ENCODE measurements at places on chromosomes 6 and 20. TPM values are rescaled to one million over a fixed set of nuclear protein-coding genes. Genes with fewer than 3 reads are reported as not detected.

SLC35D3 gene
- total RNA-seq, result not detected

NHLRC1 gene
- 1.2 TPM for total RNA-seq

CD24 gene
- total RNA-seq, result 6.6 TPM

IL17F gene
- not detected for total RNA-seq

SLC22A16 gene
- total RNA-seq, result 3.8 TPM

CCR6 gene
- not detected for total RNA-seq

GRCh38 chr6:28462401-28462800 is 19.1 kb upstream of the ZSCAN23 start:
- H3K4me1 ChIP-seq, result no peaks in the 10 kb centered on the region
- H3K27me3 ChIP-seq, result no peaks in the 10 kb centered on the region
- DNase-seq, result no peak
- H3K27ac ChIP-seq, result no peak overlapping the region
- H3K4me3 ChIP-seq, result no peak overlapping the region

DNA sequence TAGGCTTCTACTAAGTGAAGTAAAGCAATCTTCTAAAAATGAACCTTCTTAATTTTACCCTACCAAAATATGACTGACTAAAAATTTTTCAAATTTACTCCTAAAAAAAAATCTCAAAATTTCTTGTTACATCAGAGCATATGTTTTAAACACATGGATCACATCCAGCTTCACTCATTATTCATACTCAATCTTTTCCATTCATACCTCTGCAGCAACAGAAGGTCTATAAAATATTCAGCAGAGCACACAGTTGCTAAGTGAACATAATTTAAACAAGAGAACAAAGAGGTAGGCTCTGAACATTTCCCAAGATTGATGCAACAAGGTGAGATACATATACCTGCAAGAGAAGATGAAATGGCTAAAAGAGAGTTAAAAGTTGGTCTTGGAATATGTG is 213.9 kb downstream of the SOD2 start:
- no peaks in the 10 kb centered on the region for H3K4me1 ChIP-seq
- DNase-seq, result no peak
- no peak overlapping the region for H3K4me3 ChIP-seq
- no peaks in the 10 kb centered on the region for H3K27me3 ChIP-seq

DNA sequence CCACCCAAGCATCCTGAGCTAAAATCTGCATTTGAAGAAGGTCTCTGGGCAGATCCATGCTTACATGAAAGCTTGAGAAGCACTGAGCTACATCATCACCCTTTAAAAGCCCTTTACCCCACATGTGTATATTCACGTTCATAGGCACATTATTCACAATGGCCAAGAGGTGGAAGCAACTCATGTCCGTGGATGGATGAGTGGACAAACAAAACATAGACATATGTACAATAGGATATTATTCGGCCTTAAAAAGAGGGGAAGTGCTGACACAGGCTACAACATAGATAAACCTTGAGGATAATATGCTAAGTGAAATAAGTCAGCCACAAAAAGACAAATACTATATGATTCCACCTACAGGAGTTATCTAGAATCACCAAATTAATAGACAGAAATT is 17.6 kb downstream of the ADGRF5 start:
- no peaks in the 10 kb centered on the region for H3K4me1 ChIP-seq
- no peaks in the 10 kb centered on the region for H3K36me3 ChIP-seq
- H3K27ac ChIP-seq, result no peak overlapping the region
- H3K27me3 ChIP-seq, result no peaks in the 10 kb centered on the region

DNA sequence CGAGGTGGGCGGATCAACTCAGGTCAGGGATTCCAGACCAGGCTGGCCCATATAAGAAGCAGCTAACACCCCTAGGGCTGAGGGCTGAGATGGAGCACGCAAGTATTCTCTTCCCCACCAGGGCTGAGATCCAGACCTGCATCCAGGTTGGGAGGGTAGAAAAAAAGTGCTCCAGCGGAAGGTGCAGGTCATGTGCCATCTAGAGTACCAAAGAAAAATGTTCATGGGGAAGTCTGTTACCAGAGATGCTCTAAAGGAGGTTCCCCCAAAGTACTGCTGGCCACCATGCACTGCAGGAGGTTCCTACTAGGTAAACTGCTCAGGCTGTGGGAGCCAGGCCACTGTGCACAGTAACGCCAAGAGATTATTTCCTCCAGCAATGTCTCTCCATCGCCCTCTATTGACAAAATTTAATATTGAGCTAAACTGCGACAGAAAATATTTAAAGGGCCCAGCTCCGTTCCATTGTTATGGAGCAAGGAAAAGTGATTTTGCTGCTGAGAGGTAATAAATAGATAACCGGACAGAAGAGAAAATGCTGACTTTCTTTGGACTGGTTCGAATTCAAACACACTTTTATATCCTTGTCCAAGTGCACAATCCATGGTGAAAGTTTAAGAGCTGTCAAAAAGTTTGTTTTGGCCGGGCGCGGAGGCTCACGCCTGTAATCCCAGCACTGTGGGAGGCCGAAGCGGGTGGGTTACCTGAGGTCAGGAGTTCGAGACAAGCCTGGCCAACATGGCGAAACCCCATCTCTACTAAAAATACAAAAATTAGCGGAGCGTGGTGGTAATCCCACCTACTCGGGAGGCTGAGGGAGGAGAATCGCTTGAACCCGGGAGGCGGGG is 159.9 kb downstream of the OR2B2 start:
- H3K4me3 ChIP-seq, result peak overlapping the region; percentile 98
- no peak for DNase-seq
- H3K27me3 ChIP-seq, result no peaks in the 10 kb centered on the region
- peaks cover 4% of the 10 kb centered on the region for H3K4me1 ChIP-seq
- H3K27ac ChIP-seq, result peak overlapping the region; percentile 90

DNA sequence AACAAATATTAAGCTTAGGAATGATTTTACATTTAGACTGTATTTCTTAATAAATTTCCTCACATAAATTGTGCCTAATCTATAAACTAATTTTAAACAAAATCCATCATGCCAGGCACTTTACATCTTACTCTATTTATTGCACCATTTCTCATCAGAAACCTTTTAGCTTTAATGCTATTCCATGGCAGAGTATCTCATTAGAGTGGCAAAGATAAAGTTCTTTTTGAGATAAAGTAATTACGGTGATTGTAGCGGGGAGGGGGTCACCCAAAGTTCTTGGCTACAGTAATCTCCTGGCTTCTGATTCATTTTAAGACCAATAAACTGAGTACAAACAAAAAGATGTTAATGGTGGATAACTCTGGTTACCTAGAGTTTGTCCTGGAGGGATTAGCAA is 532.1 kb downstream of the PRKN start:
- H3K27ac ChIP-seq, result no peak overlapping the region
- H3K4me1 ChIP-seq, result no peaks in the 10 kb centered on the region
- no peaks in the 10 kb centered on the region for H3K27me3 ChIP-seq
- no peak for DNase-seq
- H3K36me3 ChIP-seq, result no peaks in the 10 kb centered on the region
- H3K4me3 ChIP-seq, result no peak overlapping the region

DNA sequence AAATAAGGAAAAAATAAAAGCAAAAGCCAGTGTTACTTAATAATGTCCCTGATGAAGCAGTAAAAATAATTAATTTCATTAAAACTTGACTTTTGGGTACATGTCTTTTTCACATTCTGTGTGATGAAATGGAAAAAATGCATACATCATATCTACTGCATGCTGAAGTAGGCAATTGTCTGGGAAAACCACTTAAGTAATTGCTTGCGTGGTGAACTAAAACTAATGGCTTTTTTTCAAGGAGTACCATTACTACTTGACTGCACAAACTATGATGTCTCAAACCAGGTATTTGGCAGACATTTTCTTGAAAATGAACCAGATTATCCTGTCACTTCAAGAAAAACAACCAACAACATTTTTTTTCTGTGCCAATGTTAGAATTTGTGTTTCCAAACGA is 91.3 kb upstream of the AKIRIN2 start:
- H3K36me3 ChIP-seq, result no peaks in the 10 kb centered on the region
- DNase-seq, result no peak
- no peaks in the 10 kb centered on the region for H3K4me1 ChIP-seq
- no peak overlapping the region for H3K27ac ChIP-seq

Measured in thoracic aorta (tissue), 2 donors.